Immature natural killer cell (primary cell): ENCODE measurements at places on chromosomes 1 and 21. TPM values are rescaled to one million over a fixed set of nuclear protein-coding genes. Genes with fewer than 3 reads are reported as not detected.

MYBPH gene
- not detected for polyA plus RNA-seq

ITPKB gene
- 14.1 TPM for polyA plus RNA-seq

CADM3 gene
- polyA plus RNA-seq: not detected

REG4 gene
- polyA plus RNA-seq: not detected

C1QA gene
- polyA plus RNA-seq: not detected

MIA3 gene
- polyA plus RNA-seq: 50.8 TPM

DNA sequence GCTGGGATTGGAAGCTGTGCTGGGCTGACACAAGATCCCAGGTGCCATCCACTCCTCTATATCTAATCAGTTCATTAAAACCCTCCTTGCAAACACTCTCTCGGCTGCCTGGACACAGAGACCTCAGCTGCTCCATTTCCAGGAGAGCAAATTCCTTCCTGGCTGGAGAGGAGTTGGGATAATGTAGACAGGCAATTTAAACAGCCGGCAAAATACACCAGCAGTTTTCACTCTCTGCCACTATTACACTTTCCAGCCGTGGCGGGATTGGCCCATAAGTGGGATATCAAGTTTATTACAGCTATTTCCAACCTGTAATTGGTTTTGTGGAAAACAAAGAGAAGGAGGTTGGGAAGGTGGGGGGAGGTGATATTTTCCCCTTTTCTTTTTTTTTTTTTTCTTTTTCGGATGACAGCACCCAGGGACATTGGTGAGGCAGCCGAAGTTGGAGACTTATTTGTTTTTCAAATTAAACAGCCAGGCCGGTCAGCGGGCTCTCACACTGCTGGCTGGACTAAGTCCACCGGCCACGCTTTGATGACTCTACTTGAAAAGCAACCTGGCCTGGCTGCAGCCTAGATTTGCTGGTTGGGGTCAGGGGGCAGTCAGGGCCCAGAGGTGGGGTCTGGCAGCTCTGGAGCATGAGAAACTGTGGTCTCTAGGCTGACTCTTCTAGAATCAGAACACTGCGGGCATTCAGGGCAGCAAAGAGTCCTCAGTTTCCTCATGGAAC, 177.4 kb downstream of the IGSF21 start:
- H3K4me1 ChIP-seq: no peaks in the 10 kb centered on the region
- H3K36me3 ChIP-seq: no peaks in the 10 kb centered on the region
- DNase-seq: no peak
- H3K27ac ChIP-seq: no peak overlapping the region
- peaks cover 3% of the 10 kb centered on the region for H3K27me3 ChIP-seq
- no peak overlapping the region for H3K4me3 ChIP-seq

DNA sequence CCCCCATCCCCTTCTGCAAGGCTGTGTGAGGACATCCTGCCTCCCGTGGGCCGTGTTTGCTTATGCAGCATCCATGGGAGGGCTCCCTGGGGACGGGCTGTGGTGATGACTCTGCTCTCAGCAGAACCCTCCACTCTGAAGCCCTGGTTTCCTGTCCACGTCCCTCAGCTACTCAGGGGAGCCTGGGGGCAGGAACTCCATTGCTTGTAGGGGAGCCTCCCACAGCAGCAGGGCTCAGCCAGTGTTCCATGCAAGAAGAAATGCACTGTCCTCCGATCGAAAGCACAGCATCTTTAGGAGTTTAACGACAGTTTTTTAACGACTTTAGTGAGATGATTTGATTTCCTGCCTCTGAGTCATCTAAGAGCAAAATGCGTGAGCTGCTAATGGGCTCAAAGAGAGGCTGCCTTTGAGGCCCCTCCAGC, 8.3 kb upstream of the KCNAB2 start:
- no peaks in the 10 kb centered on the region for H3K36me3 ChIP-seq
- peak overlapping the region; percentile 32 for H3K4me3 ChIP-seq
- H3K27ac ChIP-seq: peak overlapping the region; percentile 60
- H3K4me1 ChIP-seq: peaks cover 63% of the 10 kb centered on the region
- H3K27me3 ChIP-seq: no peaks in the 10 kb centered on the region

- no peaks in the 10 kb centered on the region for H3K36me3 ChIP-seq
- H3K27me3 ChIP-seq: peaks cover 2% of the 10 kb centered on the region
- DNase-seq: no peak
- H3K4me1 ChIP-seq: no peaks in the 10 kb centered on the region
- H3K27ac ChIP-seq: no peak overlapping the region
- H3K4me3 ChIP-seq: no peak overlapping the region
Measured at GRCh38 chr1:115411371-115412063, 73.5 kb upstream of the NGF start.

DNA sequence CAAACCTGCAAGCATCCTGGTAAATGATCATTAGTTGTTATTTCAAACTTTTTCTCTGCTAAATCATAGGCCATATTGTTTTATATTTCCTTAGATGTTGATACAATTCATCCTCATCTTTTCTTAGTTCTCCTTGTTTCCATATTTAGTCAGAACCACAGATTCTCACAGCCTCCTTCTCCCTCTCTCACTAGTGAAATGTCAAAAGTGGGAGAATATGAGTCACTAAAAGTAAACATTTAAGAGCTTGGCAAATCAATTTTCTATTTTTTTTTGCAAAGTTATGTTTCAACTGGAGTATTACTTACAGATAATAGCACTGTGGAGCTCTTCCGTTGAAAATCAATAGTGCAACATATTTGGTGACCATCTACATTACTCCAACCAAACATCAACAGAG, 308.8 kb downstream of the COL11A1 start:
- peaks cover 3% of the 10 kb centered on the region for H3K27me3 ChIP-seq
- H3K4me1 ChIP-seq: no peaks in the 10 kb centered on the region
- no peak overlapping the region for H3K4me3 ChIP-seq
- H3K36me3 ChIP-seq: no peaks in the 10 kb centered on the region

- DNase-seq: no peak
- no peaks in the 10 kb centered on the region for H3K36me3 ChIP-seq
- H3K27me3 ChIP-seq: peaks cover 4% of the 10 kb centered on the region
Measured at GRCh38 chr1:165241952-165242351, 114.6 kb downstream of the LMX1A start.

DNA sequence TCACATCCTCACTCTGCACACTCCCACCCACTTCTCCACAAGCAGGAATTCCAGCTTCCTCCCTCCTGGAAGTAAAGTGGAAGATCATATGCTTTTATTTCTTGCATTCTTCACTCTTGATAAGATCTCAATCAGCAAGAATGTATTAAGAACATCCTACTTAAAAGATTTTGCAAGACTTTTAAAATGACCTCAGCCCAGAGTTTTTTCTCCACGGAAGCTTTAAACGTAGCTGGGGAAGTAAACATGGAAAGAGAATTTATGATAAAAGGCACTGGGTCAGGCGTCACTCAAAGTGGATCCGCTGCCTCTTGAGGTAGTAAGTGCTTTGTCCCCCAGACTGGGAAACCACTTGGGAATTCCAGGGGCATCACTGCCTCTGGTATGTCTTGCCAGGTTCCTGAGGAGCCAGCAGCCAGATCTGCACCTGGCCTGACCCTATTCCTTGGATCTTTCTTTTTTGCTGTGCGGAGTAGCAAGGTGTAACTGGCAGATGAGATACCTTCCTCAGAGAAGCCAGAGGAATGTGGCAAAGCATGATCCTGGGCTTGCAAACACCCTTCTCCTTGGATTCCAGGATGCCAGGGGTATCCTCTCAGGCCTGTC, 33.9 kb downstream of the CDK18 start:
- DNase-seq: no peak
- no peaks in the 10 kb centered on the region for H3K36me3 ChIP-seq
- H3K27me3 ChIP-seq: peaks cover 4% of the 10 kb centered on the region
- H3K4me3 ChIP-seq: no peak overlapping the region
- H3K27ac ChIP-seq: no peak overlapping the region

- H3K36me3 ChIP-seq: no peaks in the 10 kb centered on the region
- H3K27ac ChIP-seq: no peak overlapping the region
- no peaks in the 10 kb centered on the region for H3K4me1 ChIP-seq
- H3K4me3 ChIP-seq: no peak overlapping the region
Measured at GRCh38 chr1:201902198-201902597, 13.5 kb downstream of the SHISA4 start.

DNA sequence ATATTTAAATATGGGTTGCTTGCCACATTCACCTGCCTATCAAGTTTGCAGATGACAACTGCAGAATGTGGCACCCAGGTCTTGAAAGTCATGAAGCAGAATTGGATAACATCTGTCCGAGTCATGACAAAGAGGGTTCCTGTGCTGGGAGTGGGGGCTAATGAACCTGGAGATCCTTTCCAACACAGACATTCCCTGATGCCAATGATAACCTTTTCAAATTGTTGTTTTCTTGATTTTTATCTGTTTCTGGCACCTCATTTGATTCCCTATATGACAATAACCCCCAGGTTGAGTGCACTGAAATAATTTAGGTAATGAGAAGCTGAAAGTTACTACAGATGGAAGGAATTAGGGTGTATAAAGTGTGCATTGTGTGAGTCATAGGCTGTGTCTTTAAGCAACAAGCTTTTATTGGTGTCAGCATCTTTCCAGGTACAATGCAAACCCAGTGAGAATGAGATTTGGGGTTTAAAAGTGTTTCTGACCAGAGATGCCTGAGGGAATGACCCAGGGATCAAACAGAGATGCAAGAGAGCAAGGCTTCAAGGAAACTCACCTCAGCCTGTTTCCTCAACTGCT, 32.0 kb upstream of the IL10 start:
- H3K4me3 ChIP-seq: no peak overlapping the region
- H3K27ac ChIP-seq: no peak overlapping the region
- DNase-seq: no peak
- H3K27me3 ChIP-seq: peaks cover 6% of the 10 kb centered on the region
- peaks cover 2% of the 10 kb centered on the region for H3K4me1 ChIP-seq

GRCh38 chr1:64675718-64676345, 69.0 kb upstream of the RAVER2 start:
- no peak overlapping the region for H3K4me3 ChIP-seq
- DNase-seq: no peak
- H3K27ac ChIP-seq: no peak overlapping the region
- no peaks in the 10 kb centered on the region for H3K4me1 ChIP-seq
- H3K27me3 ChIP-seq: peaks cover 3% of the 10 kb centered on the region
- no peaks in the 10 kb centered on the region for H3K36me3 ChIP-seq

- no peak overlapping the region for H3K27ac ChIP-seq
- no peaks in the 10 kb centered on the region for H3K36me3 ChIP-seq
- DNase-seq: no peak
- H3K27me3 ChIP-seq: no peaks in the 10 kb centered on the region
- no peaks in the 10 kb centered on the region for H3K4me1 ChIP-seq
- no peak overlapping the region for H3K4me3 ChIP-seq
Measured at GRCh38 chr1:202658251-202658759, 51.9 kb downstream of the SYT2 start.
